Activated T-helper 9 cell treated with anti-CD3 and anti-CD28 coated beads, Interleukin-2, amount 50 U/mL, for 16 hours (primary cell): ENCODE measurements at places on chromosomes 5 and 9.

- no peak for DNase-seq
Observed at GRCh38 chr5:135339623-135340022, 59.4 kb downstream of the MACROH2A1 start.

DNA sequence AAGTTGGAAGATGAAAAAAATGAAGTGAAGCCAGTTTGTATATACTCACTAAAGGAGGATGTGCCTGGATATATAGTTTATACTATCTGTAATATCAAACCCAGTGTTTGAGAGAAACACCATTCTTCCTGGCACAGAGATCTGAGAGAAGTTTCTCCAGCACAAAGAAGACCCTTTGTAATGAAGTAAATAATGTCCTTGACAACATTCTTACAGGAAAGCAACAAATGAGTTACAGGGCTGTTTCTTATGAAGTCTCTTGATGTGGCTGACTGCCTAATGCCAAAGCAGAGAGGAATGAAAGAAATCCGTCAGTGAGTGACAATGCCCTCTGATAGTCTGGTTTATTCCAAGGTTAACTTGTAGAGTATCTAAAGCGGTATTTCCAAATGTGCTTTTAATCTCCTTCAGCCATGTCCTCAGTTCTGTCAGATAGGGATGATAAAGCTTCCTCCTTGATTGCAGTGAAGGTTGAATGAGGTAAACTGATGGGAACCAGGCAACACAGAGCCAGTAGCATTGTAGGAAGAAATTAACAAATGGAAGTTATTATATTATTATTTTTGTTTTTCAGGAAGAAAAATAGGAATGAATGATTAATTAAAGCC lies 123.1 kb upstream of the ZNF608 start:
- DNase-seq = no peak

DNA sequence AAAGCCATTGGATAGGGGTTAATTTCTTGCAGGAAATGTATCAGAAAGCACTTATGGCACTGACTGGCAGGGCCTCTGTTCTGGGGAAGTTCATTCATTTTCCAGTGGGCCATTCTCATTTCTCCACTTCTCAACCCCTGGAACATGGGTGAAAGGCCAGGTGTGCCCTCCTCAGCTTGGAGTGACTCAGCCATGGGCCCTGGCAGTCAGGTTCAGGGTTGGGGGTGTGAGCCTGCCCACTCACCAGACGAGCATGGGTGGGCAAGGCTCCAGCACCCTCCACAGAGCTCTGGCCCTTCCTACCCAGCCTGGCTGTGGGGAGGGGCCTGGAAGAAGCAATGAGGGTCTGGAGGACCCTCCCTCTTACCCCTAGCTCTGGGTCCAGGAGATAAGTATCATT lies 174.4 kb downstream of the HSPA4 start:
- no peak for DNase-seq

GRCh38 chr9:115169003-115169402 lies 51.0 kb upstream of the TNC start:
- DNase-seq = no peak

DNA sequence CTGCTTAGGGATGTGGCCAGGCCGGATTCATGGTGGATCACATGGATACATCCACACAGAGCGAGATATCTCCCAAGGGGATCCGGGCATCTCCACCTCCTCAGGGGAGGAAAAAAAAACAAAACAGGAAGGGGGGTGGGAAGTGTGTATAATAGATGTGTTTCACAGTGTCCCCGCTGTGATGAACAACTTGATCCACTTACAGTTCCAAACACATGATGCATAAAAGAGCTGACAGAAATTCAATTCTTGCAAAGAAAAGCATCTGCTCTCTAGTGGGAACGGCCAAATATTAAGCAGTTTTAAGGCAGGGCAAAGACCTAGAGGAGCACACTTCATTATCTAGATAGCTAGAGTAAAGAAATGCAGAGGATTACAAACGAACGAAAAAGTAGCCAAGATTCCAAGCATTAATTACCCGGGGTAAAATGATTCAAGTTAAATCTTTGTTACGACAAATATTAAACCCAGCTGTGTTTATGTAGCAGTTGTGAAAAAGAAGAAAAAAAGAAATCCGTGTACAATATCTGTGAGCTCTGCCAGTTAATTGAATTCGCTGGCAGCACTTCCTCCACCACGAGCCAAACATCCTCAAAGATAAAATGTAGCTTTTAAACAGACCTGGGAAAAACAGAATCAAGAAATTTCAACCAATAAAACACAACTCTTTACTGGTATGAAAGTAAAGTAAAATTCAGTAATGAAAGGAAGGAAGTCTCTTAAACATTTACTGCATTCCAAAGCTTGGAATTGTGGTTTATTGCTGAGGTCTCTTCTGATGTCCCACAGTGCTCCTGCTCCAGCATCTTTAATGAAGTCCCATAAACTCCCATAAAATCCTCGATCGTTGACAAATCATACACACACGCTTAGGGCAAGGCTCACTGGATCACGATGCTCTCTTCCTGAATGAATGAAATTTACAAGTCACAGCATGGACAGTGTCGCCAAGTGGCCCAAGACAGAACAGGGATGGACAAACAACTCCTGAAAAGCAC lies 213.0 kb downstream of the CRB2 start:
- no peak for DNase-seq

- DNase-seq = peak; percentile 95
Observed at GRCh38 chr5:75336615-75337336, at the start of gene HMGCR. HMGCR (plus strand) TSS chr5:75337220; CDS start chr5:75342606, 5,386 bp downstream.

- DNase-seq = no peak
Observed at GRCh38 chr5:78907255-78907891, 77.7 kb downstream of the ARSB start.

GRCh38 chr5:52107210-52107905 lies 680.4 kb upstream of the ITGA1 start:
- no peak for DNase-seq

DNA sequence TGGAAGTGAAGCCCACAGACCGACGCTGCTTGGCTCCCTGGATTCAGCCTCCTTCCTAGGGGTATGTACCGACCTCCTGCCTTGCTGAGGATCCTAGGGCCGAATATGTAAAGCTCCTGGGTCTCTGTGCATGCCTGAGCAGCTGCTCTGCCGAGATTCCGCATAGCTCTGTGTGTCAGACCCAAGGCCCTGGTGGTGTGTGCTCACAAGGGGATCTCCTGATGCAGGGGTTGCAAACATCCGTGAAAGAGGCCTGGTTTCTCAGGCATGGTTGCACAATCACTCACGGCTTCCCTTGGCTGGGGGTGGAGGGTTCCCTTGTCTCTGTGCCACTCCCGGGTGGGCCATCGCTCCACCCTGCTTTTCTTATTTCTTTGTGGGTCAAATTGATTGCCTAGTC lies 19.9 kb upstream of the SVEP1 start:
- DNase-seq = no peak
